ENCODE measurements at places on chromosomes 7 and 10.

DNA sequence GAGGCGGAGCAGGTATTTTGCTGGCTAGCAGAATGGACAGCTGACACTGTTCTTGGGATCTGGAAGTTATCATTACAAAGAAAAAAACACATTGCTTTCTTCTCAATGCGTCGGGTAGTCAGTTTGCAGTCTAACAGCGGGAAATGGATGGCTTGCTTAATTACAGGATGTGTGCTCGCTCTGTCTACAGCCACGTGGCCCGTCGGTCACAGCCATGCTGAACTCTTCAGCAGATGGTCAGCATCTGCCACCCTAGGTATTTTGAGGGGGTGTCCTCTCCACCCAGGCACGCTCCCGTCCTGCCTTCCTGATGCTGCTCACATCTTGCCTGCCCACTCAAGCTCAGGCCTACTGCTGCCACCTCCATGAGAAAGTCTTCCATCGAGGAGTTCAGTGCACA, 20.4 kb upstream of the INMT start:
- DNase-seq: no peak

DNA sequence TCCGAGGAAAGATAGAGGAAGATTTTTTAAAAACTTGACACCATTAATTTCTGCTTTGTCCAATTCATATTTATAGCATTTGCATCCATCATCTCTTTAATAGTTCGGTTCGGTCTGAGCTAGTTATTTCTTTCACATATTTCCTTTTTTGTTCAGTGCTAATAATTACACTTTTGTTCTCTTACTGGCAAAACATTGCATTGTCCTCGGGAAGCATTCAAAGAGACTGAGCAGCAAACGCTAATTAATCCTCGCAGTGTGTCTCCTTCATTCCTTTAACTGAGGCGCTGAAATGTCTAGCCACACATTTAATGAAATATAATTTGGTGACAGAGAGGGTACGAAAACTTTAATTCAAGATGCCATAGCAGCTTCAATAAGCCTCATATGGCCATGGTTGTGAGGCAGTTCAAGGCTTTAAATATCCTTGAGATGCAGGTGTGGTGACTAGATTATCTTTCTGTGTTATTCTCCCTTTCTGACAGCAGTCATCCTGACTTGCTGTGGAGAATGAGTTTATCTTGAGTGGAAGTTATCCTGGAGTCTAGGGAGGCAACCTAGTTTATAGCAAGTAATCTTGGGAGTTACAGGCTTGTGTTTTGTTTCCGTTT, 431.4 kb downstream of the SDK1 start:
- no peak for DNase-seq

DNA sequence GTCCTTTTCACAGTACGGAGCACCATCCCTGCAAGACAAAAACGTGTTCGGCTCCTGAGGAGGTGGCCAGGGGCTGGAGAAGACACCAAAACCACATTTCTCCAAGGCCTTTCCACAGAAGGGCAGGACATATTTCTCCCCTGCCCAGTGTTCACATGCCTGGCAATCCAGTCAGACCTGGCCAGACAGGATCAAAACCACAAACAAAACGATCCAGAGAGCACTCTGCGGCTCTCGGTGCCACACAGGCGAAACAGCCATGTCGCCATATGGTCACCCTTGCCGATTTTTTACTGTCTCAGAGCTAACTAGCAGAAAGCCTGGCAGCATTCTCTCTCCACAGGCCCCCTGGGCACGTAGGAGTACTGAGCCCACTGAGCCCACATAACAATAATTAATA, 113.0 kb downstream of the ABLIM1 start:
- DNase-seq: no peak

DNA sequence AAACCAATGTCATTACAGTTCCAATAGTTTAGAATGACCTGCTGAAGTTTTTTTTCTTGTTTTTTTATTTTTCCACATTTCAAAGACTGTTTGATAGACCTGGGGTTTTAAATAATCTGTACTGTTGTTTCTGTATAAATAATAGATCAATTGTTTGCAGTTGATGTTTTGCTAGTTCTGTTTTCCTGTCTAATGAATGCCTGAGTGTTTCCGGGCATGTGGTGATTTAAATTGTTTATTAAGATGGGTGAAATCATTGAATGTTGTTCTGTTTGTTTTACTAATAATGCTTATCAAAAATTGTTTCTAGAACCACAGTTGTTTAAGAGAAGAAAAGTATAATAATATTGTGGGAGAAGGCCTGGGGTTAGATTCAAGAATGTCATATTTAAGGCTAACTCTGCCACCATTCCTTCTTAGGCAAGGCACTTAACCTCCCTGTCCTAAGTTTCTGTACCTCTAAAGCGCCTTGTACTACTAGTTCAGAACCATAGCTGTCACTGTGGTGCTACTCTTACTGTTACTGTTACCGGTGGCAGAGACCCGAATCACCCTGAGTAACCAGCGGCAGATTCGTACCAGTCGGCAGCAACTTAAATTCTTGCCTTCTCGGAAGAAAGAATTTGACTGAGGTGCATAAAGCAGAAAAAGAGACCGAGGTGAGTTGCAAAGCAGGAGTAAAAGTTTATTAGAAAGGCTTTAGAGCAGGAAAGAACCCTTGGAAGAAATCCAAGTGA, 1014.1 kb downstream of the REEP3 start:
- DNase-seq: no peak

DNA sequence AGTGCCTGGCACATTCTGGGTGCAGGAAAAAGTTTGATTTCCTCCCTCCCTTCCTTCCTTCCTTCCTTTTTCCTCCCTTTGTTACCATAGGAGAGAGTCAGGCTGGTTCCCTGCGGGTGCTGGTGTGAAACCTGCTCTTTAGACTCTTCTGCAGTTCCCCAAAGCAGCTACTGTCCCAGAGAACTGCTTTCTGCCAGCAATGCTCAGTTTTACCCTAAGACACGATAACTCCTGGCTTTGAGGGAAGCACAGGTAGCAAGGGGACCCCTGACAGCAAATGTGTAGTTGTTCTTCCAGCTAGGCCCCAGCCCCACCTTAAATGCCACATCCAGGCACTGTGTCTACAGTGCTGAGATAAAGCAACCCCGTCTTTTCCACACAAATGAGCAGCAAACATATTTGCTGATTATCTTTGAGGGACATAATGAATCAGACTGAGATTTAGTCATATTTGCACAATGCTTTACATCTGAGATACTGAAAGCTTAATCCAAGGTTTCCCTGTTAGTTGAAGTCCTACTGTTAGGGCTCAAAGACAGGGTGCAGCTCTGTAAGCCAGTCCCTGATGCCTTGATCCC, 55.5 kb downstream of the MET start:
- no peak for DNase-seq

- DNase-seq: no peak
These were observed 124.7 kb downstream of the BICC1 start for GRCh38 chr10:58637352-58637751.

DNA sequence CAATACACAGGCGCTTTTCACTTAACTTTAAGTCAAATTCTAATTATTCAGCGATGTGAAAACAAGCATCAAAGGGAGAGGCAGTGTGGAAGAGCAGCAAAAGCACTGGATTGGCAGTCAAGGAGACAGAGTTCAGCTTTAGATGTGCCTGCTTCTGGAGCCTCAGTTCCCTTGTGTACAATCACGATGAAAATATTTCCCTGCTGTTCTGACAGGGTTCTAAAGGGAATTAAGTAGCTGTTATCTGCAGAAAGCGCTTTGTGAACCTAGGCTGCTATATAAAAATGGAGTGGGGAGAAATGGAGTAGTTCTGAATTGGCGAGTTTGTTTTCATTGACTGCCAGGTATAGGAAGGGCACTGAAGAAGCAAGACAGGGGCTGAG, 237.8 kb upstream of the SP8 start:
- DNase-seq: no peak

- DNase-seq: no peak
These were observed 26.6 kb downstream of the SEMA3D start for GRCh38 chr7:85160223-85160622.

DNA sequence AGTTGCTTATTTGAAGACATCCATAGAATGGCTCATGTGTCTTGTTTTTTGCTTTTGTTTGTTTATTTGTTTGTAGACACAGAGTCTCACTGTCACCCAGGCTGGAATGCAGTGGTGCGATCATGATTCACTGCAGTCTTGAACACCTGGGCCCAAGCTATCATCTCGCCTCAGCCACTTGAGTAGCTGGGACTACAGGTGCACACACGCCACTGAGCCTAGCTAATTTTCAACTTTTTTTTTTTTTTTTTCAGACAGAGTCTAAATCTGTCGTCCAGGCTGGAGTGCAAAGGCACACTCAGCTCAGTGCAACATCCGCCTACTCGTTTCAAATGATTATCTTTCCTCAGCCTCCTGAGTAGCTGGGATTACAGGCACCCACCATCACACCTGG, 83.3 kb upstream of the KLF6 start:
- no peak for DNase-seq

- DNase-seq: no peak
These were observed 14.3 kb downstream of the BPGM start for GRCh38 chr7:134660961-134661376.

GRCh38 chr7:130988443-130988842, 254.4 kb upstream of the KLF14 start:
- no peak for DNase-seq

GRCh38 chr7:151896486-151896885, 19.6 kb upstream of the PRKAG2 start:
- no peak for DNase-seq

DNA sequence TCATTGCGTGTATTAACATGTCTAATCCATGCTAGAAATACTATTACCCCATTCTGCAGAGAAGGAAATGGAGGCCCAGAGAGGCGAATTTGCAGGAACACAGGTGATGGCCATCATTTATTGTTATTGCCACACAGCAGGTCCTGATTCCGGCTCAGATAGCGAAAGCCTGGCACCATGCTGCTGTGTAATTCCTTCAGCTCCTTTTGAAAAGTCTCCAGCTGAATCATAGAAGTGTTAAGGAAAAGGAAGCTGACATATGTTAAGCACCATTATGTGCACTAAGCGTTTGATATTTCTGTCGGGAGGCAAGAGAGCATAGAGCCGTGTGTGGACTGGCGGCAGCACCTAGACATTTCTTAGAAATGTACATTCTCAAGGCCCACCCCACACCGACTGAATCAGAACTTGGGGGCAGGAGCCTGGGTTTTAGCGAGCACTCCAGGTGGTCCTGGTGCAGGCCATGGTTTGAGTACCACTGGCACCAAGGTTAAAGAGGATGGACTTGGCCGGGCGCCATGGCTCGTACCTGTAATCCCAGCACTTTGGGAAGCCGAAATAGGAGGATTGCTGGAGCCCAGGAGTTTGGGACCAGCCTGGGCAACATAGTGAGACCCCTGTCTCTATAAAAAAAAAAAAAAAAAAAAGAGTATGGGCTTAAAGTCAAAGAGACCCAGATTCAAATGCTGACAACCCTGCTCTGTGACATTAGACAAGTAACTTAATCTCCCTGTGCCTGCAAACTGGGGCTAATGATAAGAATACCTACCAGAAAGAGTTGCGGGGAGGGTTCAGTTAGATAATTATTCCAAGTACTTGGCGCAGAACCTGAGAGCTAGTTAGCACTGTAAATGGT, 52.2 kb downstream of the UNC5B start:
- peak; percentile 51 for DNase-seq

DNA sequence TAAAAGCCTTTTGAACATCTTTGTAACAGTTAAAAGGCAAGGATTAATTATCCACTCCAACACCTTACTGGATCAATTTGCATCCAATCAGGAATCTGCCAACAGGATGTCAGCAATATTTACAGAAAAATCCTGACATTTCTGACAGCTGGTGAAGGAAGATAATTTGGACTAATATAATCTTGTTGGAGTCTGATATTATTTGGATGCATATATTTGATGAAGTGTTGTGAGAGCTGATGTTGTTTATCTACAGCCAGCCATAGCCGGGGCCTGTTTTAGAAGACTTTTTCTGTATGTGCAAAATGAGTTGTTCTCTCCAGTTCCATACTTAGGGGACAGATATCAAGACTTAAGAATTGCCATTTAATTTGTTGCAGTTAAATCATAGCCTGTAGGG, 91.1 kb downstream of the GPR37 start:
- DNase-seq: no peak

DNA sequence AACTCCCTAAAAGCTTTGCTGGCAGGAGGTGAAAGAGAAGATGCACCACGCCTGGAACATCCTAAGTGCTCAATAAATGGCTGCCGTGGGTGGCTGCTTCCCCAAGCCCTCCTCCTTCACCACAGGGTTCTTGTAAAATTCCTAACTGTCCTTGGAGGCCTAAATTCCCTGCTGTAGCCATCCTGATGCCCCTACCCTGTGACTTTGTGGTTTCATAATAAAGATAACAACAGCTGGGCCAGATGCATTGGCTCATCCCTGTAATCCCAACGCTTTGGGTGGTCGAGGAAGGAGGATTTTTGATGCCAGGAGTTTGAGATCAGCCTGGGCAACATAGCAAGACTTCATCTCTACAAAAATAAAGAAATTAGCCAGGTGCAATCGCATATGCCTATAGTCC, 341.8 kb downstream of the ANKRD30A start:
- no peak for DNase-seq

DNA sequence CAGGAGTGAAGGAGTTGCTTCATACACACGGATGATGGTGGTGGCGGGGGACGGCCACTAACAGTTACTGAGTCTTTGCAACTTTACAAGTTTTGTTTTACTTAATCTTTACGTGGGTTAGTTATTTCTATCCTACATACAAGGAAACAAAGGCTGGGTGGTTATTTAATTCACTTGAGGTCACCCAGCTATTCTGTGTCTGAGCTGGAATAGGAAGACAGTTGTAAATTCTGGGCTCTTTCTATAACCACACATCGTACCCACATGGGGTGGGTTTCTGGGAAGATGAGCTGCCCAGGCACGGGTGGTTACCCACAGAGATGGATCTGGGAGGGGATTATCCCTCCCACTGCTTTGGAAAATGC, 137.9 kb downstream of the ANLN start:
- DNase-seq: no peak

DNA sequence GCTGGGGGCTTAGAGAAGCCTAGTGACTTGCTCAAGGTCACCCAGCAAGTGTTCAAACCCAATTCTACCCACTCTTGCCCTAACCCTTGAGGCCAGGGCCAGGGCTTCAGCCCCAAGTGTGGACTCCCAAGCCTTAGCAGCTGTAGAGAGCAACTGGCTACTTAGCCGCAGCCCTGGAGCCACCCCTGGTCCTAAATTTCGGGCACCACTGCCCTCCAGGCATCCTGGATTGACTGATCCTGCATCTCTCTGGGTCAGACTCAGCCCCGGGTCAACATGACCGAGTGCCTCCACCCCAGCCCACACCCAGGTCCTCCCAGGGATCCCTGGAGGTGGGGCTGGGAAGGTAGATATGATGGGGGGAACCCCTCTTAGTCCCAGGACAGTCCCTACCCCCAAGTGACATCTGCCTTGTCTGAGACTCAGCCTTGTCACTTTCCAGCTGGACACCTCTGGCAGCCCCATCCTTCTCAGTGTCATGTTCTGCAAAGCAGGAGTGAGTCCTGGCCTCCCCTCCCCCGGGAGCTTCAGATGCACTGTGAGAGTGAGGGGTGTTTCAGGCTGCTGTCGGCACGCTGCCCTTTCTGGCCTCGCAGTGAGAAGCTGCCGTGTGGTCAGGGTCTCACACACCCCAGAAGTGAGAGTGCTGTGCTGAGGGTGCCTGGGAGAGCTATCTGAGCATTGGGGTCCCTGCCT, 89.8 kb downstream of the ZMIZ1 start:
- no peak for DNase-seq

- peak; percentile 80 for DNase-seq
These were observed 95.6 kb downstream of the USP6NL start for GRCh38 chr10:11515596-11516430.
